ENCODE measurements at places on chromosomes 2 and 18.

GRCh38 chr2:181674461-181674860, 5.9 kb downstream of the NEUROD1 start:
- no peak for DNase-seq

- no peak for DNase-seq
Measured at GRCh38 chr2:25514043-25514637, 159.2 kb downstream of the DTNB start.

GRCh38 chr18:48615566-48616401, 77.0 kb downstream of the CTIF start:
- DNase-seq: no peak

GRCh38 chr2:182862091-182862490, 4.3 kb downstream of the FRZB start:
- no peak for DNase-seq

GRCh38 chr2:157256626-157257025, 879 bp upstream of the GALNT5 start:
- no peak for DNase-seq

DNA sequence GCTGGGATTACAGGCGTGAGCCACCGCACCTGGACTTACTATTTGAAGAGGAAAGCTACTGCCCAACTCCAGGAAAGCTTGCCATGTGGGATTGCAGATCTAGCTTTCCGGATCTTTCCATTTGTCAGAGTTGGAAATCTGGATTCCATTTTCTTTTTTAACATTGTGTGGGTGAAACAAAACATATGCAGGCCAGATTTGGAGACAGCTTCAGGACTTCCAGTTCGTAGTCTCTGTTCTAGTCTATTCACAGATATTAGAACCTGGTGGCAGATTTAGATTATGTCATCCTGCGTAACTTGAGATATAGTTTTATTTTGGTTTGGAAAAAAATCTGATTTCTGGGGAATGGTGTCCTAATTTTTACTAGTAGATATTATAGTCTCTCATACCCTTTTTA, 70.5 kb downstream of the ZNF236 start:
- no peak for DNase-seq

DNA sequence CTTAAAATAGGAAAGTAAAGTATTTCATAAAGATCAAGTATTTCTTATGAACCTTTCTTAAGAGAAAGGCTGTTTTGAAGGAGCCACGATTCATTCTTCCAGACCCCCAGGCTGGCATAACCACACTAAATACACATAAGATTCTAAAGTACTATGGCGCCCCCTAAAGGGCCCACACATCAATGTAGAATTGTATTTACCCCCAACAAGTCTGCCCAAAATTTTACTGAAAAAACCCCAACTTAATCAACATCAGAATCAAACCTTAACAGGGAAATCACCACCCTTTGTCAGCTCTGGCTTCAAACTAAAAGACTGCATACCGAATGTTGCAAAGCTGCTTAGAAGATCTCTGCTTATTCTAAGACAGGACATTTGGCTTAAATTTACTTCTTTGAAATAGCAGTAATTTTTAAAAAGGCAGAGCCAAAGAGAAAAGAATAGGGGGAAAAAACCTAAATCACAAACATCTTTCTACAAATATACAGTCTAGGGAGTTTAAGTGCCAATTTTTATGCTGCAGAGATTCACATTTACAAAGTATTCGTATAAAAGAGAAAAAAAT, 20.4 kb upstream of the BCL2 start:
- peak; percentile 37 for DNase-seq

DNA sequence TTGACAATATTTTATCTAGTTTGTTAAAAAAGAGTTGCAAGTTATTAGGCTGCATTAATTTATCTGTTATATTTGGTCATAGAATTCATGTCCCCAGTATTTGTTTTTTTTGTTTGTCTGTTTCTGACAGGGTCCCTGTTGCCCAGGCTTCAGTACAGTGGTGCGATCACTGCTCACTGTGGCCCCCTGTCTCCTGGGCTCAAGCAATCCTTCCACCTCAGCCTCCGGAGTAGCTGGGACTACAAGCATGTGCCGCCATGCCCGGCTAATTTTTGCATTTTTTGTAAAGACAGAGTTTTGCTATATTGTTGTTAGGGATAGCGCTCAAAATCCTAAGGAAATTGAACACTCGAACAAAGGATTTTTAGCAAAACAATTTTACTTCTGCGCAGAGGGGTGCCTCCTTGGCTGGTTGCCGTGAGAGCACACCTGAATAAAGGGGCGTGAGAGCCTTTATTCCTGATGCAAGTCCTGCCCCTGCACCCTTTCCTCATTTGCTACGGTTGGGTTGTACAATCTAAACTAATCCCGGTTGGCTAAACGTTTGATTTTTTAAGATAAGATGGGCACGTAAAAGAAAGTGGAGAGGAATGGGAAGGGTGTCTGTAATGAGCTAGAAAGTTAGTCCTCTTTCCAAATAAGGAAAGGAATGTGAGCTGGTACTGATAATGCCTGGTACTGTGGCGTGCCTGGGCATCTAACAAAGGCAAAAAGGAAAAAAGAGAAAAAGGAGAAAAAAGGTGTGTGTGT, 65.5 kb downstream of the COMMD1 start:
- DNase-seq: no peak

DNA sequence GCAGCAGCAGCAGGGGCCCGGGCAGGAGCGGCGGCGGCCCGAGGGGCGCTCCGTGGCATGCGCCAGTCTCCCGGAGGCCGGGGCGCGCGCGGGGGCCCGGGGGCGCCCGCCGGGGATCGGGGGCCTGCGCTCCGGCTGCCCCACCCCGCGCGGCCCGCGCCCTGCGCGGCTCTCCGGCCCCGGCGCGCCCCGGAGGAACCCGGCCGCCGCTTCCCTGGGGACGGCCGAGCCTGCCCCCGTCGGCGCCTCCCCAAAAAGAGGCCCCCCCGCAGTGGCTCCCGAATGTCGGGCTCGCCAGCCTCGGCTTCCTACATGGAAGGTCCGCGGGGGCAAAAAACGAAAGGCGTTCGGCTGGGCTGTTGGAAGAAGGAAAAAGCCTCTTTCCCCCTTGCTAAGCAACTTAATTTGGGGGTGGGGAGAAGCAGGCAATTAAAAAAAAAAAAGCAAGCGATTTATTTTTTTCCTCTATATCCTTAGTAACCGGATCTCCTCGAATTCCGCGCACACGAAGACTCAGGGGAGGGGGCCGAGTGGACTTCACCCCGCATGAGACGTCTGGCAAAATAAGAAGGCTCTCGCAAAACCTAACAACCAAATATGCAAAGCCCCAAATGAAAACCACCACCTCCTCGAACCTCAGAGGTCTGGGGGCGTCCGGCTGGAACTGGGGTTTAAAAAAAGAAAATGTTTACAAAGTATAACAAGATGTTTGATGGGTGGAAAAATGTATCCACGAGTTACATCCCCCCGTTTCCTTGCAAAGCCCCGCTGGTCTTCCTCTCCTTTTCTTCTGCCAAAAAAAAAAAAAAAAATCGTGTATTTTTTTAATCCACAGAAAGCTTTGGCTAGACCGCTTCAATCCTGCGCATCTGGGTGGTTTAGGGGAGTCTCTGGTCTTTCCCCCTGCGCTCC, at the start of gene SMAD7:
Gene SMAD7, minus strand, starts transcription at position 430 of the 912 bp plus-strand sequence. CDS start 541 bp downstream, outside the sequence.
- DNase-seq: no peak

DNA sequence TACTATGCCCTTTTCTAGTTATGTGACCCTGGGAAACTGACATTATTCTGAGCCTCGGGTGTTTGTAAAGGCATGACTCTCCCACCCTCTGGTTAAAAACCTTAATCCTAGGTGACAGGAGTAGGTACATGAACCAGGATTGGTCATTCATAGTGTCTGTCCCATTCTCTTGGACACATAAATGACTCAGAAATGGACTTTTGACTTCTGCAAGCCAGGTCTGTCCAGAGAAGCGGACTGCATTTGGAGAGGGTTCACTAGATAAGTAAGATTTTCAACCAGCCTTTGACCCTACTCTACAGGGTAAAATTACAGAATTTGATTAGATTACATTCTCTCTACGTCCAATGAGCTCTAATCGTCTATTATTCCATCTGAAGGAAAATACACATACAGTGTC, 285.9 kb downstream of the DPP10 start:
- DNase-seq: no peak

- no peak for DNase-seq
Measured at GRCh38 chr2:224944707-224945547, 97.3 kb downstream of the DOCK10 start.

DNA sequence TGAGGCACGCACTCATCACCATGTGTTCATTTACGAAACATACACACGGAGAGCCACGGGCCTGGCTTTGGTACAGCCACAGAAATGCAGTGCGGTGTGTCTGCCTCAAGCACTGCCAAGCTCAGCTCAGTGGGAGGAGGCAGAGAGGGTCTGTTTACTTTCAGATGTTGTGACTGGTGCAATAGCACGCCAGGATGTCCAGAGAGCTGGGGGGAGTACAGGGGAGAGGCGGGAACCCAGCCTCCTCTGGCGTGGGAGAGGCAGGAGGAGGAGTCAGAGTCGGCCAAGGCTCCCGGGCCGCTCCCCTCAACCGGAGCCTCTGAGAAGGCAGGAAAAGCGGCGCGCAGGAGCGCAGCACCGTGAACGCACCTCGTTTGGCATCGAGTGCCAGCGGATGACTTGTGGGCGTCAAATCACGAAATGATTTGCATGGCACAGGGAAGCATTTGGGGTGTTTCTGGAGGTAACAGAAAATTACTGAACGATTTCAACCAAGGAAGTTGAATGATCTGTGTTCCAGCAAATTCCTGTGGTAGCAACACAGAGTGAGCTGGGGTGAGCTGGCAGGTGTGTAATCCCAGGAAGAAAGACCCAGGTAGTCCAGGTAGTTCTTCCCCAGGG, 143.0 kb downstream of the ZNF516 start:
- DNase-seq: no peak

DNA sequence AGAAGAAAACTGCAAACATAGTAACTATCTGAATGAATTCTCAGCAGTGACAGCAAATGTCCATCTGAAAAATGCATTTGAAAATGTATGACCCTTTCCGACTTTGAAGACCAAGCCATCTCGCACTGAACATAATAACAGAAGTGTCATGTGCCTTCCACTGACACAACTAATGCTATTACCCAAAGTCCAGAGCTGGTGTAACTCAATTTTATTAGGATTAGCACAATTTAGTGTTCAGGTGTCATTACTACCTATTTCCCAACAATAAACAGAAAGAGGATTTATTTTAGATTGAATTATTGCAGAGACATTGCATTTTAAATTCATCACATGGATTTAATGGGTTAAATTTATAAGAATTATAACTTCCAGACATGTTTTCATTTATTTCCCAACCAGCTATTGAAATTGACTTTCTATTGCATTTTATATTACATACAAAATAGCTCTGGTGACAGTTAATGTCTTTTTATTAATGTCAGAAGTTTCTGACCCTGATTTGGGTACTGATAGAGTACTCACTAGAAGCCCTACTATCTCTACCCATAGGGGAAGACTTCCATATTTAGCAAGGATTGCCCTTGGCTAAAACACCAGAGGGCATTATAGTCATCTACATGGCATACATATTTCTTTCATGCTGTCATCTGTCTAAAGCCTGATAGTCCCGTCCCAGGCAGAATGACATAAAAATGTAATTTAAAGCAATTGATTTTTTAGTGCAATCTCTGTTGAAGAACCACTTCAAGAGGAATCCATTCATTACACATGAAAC, 7.0 kb upstream of the STK39 start:
- no peak for DNase-seq

DNA sequence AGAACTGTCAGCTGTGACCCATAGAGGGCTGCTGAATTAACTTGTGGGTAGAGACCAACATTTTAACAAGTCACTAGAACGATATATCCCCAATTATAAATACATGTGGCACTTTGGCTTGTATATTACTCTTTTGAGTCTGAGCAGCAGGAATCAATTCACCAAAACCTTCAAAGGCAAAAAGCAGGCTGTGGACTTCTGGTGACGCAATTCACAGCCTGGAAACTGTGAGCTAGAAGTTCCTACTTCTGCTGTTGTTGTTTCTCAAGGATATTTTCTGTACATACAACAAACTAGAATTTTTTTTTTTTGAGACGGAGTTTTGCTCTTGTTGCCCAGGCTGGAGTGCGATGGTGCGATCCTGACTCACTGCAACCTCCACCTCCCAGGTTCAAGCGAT, 37.3 kb downstream of the PTCD3 start:
- DNase-seq: no peak

DNA sequence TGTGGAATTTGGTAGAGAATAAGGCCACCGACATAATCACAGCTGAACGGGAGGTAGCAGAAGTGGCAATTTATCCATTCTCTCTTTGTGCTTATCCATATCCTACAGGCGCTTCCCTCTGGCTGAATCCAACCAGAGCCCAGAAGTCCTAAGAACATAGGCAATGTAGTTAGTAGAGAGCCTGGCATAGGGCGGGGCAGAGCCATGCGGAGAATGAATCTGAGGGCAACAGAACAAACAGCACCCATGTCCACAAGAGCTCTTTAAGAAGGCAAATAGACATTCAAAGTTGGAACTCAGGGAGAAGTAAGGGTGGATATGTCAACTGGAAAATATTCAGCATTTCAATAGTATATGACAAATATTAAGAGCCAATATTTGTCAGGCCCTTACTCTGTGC, 305.9 kb upstream of the VWC2L start:
- DNase-seq: no peak

DNA sequence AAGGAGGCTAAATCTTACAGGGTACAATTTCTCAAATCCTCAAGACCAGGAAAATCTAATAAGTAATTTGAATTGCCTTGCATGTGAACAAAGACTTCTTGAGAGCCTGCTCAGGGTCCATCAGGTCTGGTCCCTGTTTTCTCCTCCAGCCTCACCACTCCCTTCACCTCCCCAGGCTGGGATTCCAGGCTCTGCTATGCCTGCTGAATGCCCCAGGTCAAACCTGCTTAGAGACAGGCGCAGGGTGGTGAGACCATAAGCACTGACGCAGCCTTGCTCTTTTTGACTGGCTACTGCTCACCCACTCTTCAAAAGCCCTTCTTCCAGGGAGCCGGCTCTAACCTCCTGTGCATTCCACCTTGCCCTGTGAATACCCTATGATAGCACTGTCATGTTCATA, 356.4 kb upstream of the ACVR2A start:
- DNase-seq: no peak

DNA sequence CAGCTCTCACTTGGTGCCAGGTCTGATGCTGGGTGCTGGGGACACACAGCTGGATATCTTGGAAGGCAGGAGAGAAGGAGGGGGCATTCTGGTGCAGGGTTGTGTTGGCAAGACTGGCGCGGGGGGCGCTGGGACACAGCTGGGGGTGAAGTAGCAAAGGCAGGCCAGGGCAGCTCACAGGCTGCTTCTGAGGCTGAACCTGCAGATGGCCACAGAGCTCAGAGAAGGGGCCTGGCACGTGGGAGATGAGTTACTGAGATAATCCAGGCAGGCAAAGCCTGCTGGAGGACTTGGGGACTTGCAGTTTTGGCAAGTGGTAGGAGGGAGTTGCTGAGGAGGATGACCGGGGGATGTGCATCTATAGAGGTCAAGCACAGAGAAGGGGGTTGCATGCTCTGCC, 16.2 kb upstream of the DGKD start:
- DNase-seq: no peak
